ENCODE measurements at places on chromosomes 6 and 20. TPM values are rescaled to one million over a fixed set of nuclear protein-coding genes. Genes with fewer than 3 reads are reported as not detected.

C20orf141 gene
- not detected for polyA plus RNA-seq

TGM3 gene
- polyA plus RNA-seq: not detected

ZNF831 gene
- 0.06 TPM for polyA plus RNA-seq

HCK gene
- 1.8 TPM for polyA plus RNA-seq

PCMT1 gene
- 56.8 TPM for polyA plus RNA-seq

VSX1 gene
- not detected for polyA plus RNA-seq

MOG gene
- not detected for polyA plus RNA-seq

RFX6 gene
- not detected for polyA plus RNA-seq

RIPPLY2 gene
- polyA plus RNA-seq: not detected

KCNQ5 gene
- 0.14 TPM for polyA plus RNA-seq

MLN gene
- not detected for polyA plus RNA-seq

BMP5 gene
- 0.51 TPM for polyA plus RNA-seq

USP49 gene
- polyA plus RNA-seq: 0.33 TPM

LIME1 gene
- polyA plus RNA-seq: 52.8 TPM

RBM24 gene
- polyA plus RNA-seq: 0.21 TPM

BPIFB2 gene
- polyA plus RNA-seq: 0.33 TPM

CCM2L gene
- polyA plus RNA-seq: 0.31 TPM

C6orf120 gene
- 15.2 TPM for polyA plus RNA-seq

Measured in liver (tissue), 10 donors.